RWPE1 (cell line): ENCODE measurements at places on chromosomes 7 and 10.
A peak's percentile ranks its signal among the peaks of the same experiment; 100 is the strongest.

DNA sequence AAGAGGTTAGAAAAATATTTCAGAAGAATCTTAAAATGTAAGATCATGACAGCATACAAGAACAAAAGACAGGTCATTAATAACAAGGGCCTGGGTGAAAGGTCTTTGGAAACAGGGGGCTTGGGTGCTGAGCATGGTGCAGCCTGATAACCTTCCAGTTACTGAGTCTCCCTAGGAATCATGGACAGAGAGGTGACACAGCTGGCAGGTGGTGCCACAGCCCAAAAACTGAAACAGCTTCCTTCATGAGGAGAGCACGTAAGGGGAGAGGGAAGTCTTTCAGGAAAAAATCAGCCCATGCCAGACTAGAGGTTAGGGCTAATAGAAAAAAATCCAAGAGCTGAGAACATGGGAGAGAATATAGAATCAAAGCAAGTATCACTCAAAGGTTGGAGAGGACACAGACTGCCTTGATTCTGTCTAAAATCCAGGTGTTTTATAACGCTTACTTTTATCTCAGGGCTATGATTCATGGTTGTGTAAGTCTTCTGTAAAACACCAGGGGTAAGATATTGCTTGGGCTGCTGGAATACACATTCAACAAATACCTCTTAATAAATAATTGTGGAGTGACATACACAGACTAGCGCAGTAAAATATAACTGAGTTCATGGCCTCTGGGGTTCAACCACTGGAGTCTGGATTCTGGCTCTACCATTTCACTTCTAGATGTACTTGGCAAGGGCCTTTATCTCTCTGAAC is 88.1 kb downstream of the SEMA3C start:
- peak; percentile 15 for DNase-seq

DNA sequence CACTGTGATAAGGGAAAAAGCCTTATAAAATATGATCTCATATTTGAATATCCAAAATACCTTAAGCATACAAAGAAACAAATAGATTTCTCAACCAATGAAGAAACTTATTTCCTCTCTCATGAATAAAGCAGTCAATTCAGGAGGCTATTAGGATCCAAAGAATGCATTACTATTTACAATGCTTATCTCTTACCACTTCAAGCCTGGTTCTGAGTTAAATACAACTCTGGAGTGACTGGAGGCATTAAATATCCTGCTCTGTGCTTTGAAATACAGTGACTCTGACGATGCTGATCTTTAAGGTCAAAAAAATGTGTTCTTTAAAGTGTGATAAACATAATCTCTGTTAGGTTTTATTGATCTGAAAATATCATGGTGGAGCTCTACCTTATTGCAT is 493.2 kb downstream of the ZWINT start:
- no peak for DNase-seq

DNA sequence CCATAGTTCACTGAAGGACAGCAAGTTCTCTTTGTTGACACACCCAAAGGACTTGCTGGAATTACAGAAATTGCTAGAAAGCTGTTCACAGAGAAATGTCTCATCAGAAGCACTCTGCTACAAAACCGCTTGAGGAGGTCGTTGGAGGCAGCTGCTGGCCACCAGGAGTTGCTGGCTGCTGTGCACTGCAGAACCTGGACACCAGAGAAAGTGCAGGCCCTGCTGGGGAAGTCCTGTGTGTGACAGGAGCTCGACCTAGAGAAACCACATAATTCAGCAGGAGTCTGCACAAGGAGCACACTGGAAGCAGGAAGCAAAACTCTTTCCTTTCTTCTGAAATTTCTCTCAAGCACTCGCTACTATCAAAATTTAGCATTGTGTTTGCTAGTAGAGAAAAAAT is 461.5 kb upstream of the GHITM start:
- no peak for DNase-seq

GRCh38 chr7:114932991-114933390 is 11.1 kb downstream of the MDFIC start:
- no peak for DNase-seq

- no peak for DNase-seq
Measured at GRCh38 chr10:24254180-24254579, 45.2 kb downstream of the KIAA1217 start.

DNA sequence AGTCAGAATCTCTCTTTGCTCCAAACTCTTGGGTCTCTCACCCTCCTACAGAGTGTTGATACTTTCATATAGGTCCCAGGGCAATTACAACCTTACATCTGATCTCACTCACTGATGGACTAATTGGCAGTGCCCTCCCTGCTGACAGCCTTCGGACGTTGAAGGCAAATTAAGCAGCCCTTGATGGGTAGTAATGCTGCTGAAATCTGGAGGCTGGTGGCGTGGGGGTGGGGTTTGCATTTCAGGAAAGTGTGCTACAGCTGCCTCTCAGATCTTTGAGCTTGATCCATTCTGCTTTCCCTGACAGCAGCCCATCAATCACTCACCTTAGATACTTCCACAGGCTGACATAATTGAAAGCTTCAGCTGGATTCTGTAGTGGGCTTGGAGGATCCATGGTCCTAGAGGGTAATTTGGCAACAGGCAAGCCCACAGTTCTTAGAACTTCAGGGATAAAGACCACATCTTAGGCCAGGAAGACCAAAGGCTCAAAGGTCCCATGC is 349.1 kb upstream of the PODXL start:
- no peak for DNase-seq

DNA sequence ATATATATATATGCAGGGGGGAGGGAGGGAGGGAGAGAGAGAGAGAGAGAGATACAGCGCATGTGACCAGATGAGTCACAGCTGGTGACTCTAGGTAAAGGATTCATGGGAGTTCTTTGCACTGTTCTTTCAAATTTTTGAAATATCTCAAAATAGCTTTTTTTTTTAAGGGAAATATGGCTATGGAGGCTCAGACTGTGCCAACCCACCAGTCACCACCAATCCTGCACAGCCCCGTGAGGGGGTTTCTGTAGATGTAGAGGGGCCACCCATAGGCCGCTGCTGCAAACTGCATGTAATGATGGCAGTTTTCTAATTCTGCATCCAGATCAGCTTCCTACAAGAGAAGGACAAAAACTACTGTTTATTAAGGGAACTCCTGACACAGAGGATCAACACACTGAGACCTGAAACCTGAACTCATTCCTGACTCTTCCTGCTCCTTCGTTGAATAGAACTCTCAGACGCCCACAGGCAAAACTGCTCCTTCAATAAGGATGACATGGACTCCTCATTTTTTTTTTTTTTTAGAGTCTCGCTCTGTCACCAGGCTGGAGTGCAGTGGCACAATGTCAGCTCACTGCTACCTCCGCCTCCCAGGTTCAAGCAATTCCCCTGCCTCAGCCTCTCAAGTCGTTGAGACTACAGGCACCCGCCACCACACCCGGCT is 17.3 kb downstream of the DAGLB start:
- DNase-seq, result no peak

- no peak for DNase-seq
Measured at GRCh38 chr7:138873220-138873892, 75.4 kb upstream of the ATP6V0A4 start.

GRCh38 chr10:27490807-27491206 is 13.3 kb upstream of the RAB18 start:
- peak; percentile 30 for DNase-seq

- DNase-seq, result no peak
Measured at GRCh38 chr7:125032943-125033342, 103.3 kb upstream of the POT1 start.

- DNase-seq, result no peak
Measured at GRCh38 chr10:58367069-58367468, 18.1 kb upstream of the TFAM start.

DNA sequence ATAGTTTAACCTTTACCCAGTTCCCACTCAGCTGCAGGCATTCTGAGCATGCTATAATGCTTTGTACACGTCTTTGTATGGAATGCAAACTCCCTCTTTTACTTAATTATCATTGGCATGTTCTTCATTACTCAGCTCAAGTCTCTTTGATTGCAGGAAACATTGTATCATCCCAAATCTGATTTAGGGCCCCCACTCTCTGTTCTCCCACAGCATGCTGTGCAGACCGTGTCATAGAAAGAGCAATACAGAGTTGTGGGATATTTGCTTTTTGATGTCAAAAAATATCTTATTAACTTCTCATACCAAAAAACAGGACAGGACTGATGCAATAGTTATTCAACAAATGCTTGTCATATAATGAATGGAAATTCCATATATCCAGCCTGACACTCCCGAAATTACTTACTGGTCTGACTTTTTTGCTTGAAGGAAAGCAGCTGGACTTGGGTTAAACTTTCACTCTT is 1081.5 kb upstream of the C7orf33 start:
- DNase-seq, result no peak

GRCh38 chr10:21427804-21428481 is 97.5 kb downstream of the SKIDA1 start:
- peak; percentile 28 for DNase-seq

GRCh38 chr10:62696798-62697197 is 107.7 kb upstream of the ADO start:
- DNase-seq, result no peak

- no peak for DNase-seq
Measured at GRCh38 chr7:81516898-81517297, 252.9 kb downstream of the HGF start.

- no peak for DNase-seq
Measured at GRCh38 chr7:138004046-138004445, 2.2 kb upstream of the CREB3L2 start.

DNA sequence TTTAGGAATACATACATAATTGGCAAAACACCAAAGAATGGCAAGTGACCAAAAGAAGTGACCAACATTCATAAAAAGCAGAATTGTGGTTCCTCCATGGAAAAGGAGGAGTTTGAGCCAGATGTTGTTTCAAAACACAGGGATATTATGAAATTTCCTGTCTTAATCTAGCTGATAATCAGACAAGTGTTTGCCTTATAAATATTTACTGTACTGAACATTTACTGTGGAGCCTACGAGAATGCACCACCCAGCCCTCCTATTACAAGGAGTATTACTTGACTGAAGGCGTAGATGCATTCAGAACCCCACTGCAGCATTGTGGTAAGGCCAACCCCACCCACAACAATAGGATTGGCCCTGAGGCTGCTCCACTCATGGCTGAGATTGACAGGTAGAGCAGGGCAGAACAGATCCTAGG is 118.9 kb downstream of the AKR1D1 start:
- DNase-seq, result no peak

DNA sequence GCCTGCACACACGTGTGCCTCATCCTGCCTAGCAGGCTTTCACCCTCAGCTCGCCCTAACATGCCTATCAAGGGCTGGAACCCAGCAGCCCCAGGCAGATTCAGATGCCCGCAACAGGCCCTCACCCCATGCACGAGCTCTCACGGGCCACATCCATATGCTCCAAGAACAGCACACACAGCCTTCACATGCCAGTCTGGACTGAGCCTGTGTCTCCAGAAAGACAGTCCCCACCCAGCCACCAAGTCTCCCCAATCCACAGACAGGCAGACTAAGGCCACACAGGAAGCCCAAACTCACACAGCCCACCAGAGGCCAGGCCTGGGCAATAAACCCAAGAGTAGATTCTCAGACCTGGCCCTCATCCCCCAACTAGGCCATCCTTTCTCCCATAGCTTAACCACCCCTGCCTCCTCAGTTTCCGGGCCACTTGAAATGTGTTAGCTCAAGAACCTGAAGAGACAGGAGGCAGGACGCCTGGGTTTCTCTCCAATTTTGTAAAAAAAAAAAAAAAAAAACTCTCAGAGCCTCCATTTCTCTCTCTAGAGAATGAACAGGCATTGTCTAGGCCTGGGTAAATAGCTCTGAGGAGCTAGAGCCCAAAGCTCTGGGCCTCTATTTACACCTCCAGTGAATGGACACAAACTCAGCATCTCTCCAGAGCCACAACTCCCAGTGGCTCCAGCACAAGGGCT is 6.8 kb downstream of the LDB1 start:
- peak; percentile 77 for DNase-seq

DNA sequence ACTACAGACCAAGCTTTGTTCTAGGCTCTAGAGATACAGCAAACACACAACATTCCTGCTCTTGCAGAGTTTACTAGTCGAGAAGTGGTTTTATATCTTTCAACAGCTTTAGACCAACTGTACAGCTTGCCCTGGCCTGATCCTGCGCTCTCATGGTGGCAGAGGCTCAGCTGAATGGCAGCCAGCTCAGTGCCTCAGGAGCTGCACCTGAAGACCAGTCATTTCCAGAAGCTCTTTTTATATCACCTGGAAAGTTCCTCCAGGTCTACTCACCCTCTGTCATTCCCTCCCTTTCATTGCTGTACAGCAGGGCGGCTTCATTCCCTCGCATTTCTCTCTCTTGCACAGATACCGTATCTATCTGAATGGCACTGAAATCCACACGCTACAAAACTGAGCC is 319.8 kb downstream of the GATA3 start:
- no peak for DNase-seq

- DNase-seq, result no peak
Measured at GRCh38 chr10:109977382-109977806, 30.4 kb upstream of the ADD3 start.

- DNase-seq, result no peak
Measured at GRCh38 chr7:132558815-132559214, 17.5 kb downstream of the PLXNA4 start.

DNA sequence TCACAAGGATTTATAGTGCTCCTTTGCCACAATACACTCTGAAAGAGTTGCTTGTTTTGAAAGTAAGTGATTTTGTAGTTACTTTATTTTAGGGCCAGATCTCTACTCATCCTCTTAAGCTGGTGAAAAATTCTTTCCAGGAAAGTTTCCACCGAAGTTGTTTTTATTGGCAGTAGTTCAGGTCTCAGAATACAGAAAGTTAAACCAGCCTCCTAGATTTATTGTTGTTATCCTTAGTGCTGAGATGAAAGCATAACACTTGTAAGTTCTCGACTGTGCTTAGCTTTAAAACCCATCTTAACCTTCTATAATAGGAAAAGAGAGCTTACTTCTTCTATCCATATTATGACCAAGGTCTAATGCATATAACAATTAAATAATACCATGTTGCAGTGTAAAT is 5.5 kb downstream of the AP3M1 start:
- DNase-seq, result no peak

- no peak for DNase-seq
Measured at GRCh38 chr10:31319602-31320549, 860 bp downstream of the ZEB1 start.

DNA sequence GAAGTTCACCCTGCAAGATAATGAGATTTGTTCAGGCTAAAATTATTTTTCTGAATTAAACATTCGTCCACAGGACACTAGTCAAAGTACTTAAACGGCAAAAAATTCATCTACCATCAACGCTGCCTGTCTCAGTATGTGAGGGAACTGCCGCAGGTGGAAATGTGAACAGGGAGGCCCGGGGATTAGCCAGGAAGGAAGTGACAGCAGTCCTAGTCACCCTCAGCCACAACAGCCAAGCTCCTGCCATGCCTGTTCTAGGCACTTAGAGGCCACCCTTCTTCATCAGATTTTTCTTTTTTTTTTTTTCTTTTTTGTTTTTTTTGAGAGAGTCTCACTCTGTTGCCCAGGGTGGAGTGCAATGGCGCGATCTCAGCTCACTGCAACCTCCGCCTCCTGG is 9.4 kb downstream of the NUDT5 start:
- DNase-seq, result no peak

- DNase-seq, result no peak
Measured at GRCh38 chr10:77887631-77888355, 38.8 kb downstream of the DLG5 start.
